ENCODE measurements at places on chromosomes 2 and 18.

DNA sequence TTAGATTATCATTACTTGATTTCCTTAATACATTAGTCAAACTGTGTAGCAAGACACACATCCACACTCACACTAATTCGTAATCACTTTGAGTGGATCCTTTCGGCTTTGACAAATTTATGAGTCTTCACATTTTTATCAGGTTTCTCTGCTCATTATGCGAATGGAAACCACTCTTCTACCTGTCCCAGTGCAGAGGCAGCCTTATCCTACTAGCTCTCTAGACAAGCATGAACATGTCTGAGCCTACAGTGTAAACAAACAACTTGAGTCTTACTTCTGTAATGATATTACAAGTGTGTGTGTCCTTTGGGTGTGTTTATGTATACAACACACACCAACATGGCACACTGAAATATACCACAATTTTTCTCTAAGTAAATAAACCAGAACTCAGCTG lies 361.9 kb upstream of the CHST9 start:
- no peak overlapping the region for H3K27ac ChIP-seq
- H3K27me3 ChIP-seq: no peaks in the 10 kb centered on the region
- no peaks in the 10 kb centered on the region for H3K36me3 ChIP-seq
- no peaks in the 10 kb centered on the region for H3K4me1 ChIP-seq

DNA sequence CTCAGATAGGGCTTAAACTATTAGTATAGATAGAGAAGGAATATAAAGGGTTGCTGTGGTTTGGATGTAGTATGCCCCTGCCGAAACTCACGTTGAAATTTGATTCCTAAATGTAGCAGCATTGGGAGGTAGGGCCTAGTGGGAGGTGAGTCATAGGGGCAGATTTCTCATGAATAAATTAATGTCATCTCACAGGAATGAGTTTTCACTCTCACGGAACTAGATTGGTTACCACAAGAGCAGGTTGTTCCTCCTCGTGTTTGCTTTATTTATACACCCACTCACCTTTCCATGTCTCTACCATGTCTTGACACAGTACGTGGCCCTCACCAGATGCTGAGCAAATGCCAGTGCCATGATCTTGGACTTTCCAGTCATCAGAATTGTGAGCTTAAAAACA lies 218.2 kb downstream of the RBM43 start:
- H3K4me3 ChIP-seq: no peak overlapping the region
- H3K27ac ChIP-seq: no peak overlapping the region
- DNase-seq: no peak
- H3K27me3 ChIP-seq: no peaks in the 10 kb centered on the region

DNA sequence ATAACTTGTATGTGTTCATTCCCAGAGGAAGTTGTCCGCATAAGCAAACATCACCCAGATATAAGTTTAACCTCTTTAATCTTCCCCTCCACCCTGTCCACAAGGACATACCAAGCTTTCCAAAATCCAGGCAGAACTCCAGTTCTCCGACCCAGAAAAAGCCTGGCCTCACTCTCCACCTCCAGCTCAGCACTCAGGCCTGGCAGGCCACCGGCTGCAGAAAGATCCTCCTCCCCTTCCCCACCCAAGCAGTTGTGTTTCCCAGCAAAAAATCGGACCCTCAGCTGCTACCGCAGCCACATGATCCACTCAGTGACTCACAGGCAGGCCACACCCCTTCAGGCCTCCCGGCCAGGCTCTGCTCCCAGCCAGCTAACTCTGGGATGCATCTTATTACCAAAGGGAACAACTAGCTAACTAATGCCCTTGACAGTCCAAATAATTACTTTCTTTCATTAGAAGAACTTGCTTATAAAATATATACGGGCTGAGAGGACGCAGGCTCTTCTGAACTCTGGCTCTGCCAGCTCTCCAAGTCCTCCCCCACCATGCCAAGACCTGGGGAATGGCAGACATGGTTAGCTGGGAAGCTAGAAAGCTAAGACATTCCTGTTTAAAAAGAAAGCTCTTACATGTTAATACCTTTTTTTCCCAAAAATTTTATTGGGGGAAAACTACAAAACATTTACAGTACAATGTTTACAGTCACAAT lies 4.5 kb downstream of the ZFP36L2 start:
- H3K4me3 ChIP-seq: peak overlapping the region; percentile 79
- peaks cover 52% of the 10 kb centered on the region for H3K4me1 ChIP-seq
- H3K27me3 ChIP-seq: no peaks in the 10 kb centered on the region
- DNase-seq: peak; percentile 87

GRCh38 chr2:200298816-200299215 lies 7.7 kb upstream of the SPATS2L start:
- peaks cover 14% of the 10 kb centered on the region for H3K27me3 ChIP-seq
- H3K4me1 ChIP-seq: no peaks in the 10 kb centered on the region
- no peak overlapping the region for H3K4me3 ChIP-seq
- H3K27ac ChIP-seq: no peak overlapping the region
- no peak for DNase-seq

DNA sequence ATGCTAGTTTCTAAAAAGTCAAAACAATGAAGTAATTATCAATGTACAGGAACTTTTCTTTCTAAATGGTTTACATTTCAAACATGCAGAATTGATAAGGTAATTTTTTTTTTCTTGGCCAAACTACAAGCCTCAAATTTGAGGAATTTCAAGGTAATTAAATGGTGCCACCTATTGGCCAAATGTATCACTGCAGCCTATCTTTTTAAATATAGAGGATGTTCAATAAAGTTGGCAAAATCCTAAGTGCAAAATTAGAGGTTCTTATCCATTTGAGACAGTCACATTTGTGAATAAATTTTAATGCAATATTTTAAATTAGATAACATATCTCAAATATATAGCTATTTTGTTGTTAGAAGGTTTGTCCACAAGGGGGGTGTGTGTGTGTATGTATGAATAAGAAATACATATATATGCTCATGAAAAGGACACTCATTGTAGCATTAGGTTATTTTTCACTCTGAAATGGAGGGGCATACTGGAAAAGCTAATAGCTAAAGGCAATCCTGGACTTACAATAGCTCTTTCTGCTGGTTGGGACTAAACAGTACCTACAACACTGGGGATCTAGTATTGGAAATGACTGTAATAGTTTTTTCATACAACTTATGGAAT lies 26.2 kb downstream of the MMADHC start:
- H3K27ac ChIP-seq: no peak overlapping the region
- no peak for DNase-seq
- no peak overlapping the region for H3K4me3 ChIP-seq
- peaks cover 2% of the 10 kb centered on the region for H3K36me3 ChIP-seq

Measured in DND-41 (cell line).